Posterior cingulate gyrus (tissue), 11 donors: ENCODE measurements at places on chromosomes 2 and 18.

DNA sequence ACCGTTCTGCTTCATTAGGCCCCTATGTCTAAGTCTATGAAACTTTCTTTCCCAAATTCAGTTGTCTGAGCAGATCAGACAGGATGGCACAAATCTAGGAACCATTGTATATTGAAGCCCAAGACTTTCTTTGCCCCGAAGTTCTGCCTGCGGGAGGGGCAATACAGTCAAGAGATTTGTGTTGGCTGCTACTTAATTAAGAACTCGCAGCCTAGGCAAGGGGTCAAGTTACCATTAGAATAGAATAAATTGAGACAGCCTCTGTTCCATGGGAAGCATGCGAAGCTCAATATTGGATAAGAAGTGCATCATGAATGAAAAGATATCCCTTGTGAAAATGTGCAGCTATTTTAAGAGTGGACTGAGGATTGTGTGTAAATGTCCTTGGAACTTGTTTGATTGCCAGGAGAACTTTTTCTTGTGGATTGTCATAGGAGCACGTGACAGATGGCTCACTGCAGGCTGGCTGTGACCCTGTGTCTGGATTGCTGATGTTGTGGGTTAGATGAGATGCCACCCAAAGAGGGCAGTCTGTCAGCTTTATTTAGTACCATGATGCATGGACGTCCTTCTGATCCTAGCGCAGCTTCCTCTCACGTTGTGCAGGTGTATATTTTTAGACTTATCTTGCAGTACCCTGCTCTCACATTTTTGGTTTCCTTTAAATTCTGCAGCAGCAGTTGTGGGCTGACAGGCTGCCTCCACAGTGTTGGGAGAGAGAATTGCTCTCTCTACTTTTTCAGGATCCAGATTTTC, 30.9 kb downstream of the HAUS1 start:
- no peak for DNase-seq

- DNase-seq: no peak
Measured at GRCh38 chr2:182951948-182952663, 85.7 kb upstream of the FRZB start.

- DNase-seq: no peak
Measured at GRCh38 chr2:57733956-57734355, 312.6 kb upstream of the VRK2 start.

GRCh38 chr2:231707625-231707926, 749 bp upstream of the PTMA start:
- no peak for DNase-seq

- DNase-seq: no peak
Measured at GRCh38 chr18:40018266-40018665, 1936.8 kb upstream of the PIK3C3 start.

- no peak for DNase-seq
Measured at GRCh38 chr2:240584486-240585031, 2.0 kb upstream of the CAPN10 start.
